ENCODE measurements at places on chromosomes 11 and 22.

- no peak for DNase-seq
Measured at GRCh38 chr11:31620434-31620833, 110.9 kb downstream of the ELP4 start.

- DNase-seq: no peak
Measured at GRCh38 chr11:94884376-94884775, 89.0 kb downstream of the CWC15 start.

DNA sequence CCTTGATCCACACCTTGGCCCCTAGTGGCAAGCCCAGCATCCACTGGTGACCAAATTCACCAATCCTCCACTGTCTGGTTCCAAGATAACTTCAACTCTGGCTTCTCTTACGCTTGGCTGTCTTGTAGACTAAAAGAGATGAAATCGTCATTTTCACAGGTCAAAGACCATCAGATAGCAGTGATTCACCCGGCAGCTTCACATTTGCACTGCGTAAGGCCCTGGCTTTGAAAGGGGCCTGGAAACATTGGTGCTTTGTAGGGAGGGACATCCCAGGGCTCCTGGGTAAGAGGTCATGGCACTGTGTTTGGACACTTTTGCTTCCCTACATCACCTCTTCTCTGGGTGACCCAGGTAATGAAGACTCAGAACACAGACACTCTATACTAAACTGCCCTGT is 30.1 kb upstream of the FADD start:
- DNase-seq: no peak

DNA sequence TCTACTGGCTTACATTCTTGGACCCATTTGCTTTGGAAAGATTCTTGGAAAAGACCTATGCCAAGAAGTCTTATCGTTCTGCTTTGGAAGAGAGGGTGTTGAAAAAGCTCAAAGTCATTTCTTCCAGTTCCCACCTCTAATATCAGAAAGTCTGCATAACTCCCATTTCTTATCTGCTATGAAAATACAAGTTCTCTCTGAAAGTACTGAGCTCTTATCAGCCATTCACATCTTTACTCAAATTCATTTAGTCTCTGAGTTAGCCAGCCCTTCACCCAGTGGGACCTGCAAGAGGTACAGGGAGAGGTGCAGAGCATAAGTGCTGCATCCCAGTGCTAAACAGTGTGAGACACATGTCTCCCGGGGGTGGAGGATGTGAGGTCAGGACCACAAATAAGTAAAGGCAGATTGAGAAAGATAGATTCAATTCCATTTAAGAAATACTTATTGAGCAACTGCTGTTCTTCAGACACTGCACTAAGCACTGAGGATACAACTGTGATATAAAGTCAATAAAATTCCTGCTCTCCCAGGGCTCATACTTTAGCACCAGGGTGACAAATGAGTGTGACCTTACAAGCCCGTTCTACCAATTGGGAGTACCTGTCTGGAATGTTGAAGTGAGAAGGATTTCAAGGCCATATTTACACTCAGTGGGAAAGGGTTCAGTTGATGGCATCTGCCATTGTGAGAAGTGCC is 76.7 kb downstream of the PISD start:
- peak; percentile 78 for DNase-seq

GRCh38 chr22:43375951-43376455 is 32.8 kb upstream of the SCUBE1 start:
- peak; percentile 30 for DNase-seq

GRCh38 chr22:49699928-49700498 is 127.7 kb downstream of the BRD1 start:
- DNase-seq: no peak

DNA sequence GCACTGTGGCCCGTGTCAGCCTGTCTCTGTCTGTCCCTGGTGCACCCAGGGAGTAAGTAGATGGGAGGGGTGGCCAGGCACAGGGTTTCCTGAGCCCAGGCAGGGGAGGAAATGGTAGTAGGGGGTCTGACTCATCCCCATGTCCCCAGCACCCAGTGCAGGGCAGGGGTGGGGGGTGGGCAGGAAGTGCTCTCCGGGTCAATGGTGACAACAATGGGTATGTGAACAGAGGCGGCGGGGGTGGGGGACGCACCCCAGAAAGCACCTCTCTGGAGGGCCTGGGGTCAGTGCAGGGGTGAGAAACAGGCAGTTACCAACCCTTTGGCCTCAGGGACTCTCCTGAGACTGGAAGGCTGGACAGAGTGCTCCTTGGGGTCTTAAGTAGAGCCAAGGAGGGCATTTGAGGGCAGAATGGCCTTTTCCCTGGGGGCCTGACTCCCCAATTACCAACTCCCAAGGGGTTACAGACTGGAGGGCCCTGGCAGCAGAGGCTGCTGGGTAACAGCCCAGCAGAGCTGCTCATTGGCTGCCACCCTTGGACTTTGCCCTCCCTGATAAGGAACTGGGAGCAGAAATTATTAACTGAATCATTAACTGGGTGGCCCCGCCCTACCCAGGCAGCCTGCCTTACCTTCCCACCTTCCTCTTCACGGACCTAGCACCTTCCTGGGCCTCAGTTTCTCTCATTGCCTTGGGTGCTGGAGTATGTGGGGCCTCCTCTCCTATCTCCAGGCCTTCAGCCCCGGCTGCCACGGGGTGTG is 4.2 kb downstream of the MYRF start:
- DNase-seq: peak; percentile 36

GRCh38 chr11:133081730-133082452 is 450.4 kb downstream of the OPCML start:
- no peak for DNase-seq

DNA sequence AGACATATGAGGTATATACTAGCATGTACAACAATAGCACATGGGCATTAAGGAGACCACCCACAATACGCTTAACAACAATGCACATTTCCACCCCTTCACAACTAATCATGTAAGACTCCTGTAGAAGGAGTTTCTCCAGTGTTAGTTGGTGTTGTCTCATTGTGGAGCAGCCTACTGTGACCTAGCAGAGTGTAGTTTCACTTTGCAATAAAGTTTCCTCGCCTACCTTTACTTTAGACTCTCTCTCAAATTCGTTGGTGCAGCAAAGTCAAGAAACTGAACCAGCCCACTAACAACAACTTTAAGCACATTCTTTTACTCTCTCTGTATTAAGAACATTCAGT is 863.6 kb downstream of the FAM181B start:
- DNase-seq: no peak

GRCh38 chr11:58938398-58938797 is 890 bp upstream of the GLYATL1 start:
- DNase-seq: peak; percentile 3

- no peak for DNase-seq
Measured at GRCh38 chr11:60159868-60160267, 23.0 kb downstream of the MS4A6A start.

GRCh38 chr22:27997538-27997937 is 78.5 kb upstream of the PITPNB start:
- peak; percentile 45 for DNase-seq

DNA sequence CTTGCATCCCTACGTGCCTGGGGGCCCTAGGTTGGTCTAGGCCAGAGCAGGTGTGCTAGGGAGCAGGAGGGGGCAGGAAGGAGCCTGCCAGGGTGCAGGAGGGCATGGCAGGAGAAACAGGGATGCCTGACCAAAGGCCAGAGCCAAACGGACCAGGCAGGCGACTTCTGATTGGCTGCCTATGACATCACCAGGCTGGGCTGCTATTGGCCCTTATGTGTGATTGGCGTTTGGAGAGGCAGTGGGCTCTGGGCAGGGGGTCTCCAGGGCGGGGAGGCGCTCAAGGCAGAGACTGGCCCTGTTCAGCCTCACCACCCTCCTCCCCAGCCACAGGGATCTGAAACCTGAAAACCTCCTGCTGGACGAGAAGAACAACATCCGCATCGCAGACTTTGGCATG is 44.4 kb downstream of the MOB2 start:
- no peak for DNase-seq

Measured in fibroblast of mammary gland (primary cell).